ENCODE measurements at places on chromosomes 4 and X.

GRCh38 chr4:137533855-137534254 is 1.6 kb upstream of the PCDH18 start:
- no peak for DNase-seq

- no peak for DNase-seq
These were observed 241.4 kb upstream of the CLNK start for GRCh38 chr4:10925996-10926395.

- no peak for DNase-seq
These were observed 708.9 kb downstream of the FSTL5 start for GRCh38 chr4:161454860-161455259.

DNA sequence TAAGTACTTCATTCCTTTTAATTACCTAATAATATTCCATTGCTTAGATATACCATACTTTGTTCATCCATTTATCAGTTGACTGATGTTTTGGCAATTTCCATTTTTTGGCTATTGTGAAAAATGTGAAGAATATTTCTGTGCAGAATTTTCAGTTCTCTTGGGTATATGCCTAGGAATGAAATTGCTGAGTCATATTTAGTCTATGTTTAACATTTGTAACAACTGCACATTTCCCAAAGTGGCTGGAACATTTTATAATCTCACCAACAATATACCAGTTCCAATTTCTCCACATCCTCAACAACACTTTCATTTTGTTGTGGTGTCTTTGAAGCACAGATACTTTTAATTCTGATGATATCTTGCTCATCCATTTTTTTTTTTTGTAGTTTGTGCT is 215.5 kb downstream of the PDGFC start:
- DNase-seq = no peak

GRCh38 chrX:10103023-10103422 is 53.8 kb upstream of the CLCN4 start:
- no peak for DNase-seq

GRCh38 chrX:125846271-125846670 is 319.8 kb downstream of the DCAF12L2 start:
- no peak for DNase-seq

DNA sequence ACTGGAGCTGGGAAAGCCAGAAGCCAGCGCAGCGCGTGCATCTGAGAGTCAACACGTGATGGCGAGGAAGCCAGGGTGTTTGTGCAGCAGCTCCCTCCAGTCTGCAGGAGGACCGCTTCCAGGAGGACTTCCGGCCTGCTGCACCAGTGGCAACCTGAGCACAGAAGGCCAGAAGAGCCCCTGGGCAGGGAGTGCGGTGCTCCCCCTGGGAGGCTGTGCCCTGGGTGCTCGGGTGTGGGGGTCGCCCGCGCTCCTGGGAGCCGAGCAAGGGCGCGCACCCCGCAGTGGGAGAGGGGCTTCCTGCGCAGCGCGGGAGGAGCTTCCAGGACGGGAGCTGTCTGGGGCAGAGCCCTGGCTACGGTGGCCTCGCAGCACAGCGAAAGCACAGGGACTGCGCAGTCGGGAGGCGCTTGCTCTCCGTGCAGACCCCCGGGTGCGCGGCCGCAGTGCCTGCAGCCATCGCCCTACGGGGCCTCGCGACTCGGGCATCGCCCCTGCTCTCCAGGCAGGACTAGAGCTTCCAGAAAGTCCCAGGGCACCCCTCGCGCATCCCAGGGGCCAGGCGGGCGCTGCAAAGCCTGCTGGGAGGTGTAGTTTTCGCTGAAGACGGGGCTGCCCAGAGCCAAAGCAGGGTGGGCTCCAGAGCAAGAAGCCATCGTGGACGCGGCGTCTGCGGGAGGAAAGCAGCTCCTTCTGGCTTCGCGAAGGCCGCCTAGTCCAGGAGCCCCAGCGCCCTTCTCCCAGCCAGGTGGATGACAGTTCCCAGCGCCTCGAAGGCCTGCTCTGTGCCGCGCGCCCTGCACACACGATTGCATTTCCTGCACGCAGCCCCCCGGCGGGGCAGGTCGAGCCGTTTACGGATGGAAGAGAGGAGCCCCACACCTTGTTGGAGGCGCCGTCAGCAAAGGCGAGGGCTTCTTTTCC is 24.1 kb upstream of the WFS1 start:
- DNase-seq = no peak

- DNase-seq = no peak
These were observed 224.5 kb downstream of the PCDH18 start for GRCh38 chr4:137307806-137308205.

- DNase-seq = no peak
These were observed 85.0 kb downstream of the CLNK start for GRCh38 chr4:10599574-10599973.

DNA sequence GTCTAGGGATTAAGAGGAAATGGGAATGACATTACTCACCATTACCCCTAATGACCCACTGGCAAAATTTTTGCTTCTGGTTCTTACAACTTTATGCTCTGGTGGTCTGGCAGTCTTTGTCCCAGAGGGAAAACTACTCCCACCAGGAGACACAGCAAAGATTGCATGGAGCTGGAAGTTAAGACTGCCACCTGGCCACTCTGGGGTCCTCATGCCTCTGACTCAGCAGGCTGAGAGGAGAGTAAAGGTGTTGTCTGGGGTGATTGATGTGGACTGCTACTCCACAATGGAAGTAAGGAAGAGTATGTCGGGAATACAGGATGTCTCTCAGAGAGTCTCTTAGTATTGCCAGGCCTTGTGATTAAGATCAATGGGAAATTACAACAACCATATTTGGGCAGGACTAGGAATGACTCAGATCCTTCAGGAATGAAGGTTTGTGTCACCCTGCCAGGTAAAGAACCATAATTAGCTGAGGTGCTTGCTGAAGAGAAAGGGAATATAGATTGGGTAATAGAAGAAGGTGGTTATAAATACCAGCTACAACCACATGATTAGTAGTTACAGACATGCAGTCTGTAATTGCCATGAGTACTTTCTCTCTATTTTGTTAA is 215.5 kb downstream of the GPAT3 start:
- DNase-seq = no peak

DNA sequence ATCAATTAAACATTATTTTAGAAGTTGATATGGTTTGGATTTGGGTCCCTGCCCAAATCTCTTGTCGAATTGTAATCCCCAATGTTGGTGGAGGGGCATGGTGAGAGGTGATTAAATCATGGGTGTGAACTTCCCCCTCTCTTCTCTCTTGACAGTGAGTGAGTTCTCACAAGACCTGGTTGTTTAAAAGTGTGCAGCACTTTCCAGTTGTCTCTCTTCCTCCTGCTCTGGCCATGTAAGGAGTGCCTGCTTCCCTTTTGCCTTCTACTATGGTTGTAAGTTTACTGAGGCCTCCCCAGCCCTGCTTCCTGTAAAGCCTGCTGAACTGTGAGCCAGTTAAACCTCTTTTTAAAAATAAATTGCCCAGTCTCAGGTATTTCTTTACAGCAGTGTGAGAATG is 141.4 kb downstream of the GALNTL6 start:
- no peak for DNase-seq

GRCh38 chrX:4118666-4119530 is 405.4 kb upstream of the PRKX start:
- no peak for DNase-seq

GRCh38 chr4:137638934-137639333 is 106.6 kb upstream of the PCDH18 start:
- DNase-seq = no peak

GRCh38 chr4:11475871-11476270 is 47.2 kb upstream of the HS3ST1 start:
- DNase-seq = no peak

- DNase-seq = no peak
These were observed at the start of gene FRMPD4 for GRCh38 chrX:12138361-12139313. TSS of gene FRMPD4 (plus strand) at chrX:12138473. CDS start at chrX:12138972, 499 bp downstream.

DNA sequence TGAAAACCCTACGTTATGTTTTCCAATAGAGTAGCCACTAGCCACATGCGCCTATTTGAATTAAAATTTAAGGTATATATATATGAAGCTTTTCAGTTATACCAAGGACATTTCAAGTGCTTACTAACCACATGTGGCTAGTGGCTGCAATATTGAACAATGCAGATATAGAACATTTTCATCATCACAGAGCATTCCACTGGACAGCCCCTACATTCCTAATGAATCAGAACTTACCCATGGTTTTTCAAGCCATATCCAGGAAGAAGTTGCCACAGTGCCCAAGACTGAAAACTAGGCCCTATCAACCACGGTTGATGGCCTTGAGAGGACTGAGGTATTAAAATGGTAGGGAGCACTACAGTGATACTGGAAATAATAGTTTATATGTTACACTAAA is 29.7 kb downstream of the NEK1 start:
- no peak for DNase-seq

DNA sequence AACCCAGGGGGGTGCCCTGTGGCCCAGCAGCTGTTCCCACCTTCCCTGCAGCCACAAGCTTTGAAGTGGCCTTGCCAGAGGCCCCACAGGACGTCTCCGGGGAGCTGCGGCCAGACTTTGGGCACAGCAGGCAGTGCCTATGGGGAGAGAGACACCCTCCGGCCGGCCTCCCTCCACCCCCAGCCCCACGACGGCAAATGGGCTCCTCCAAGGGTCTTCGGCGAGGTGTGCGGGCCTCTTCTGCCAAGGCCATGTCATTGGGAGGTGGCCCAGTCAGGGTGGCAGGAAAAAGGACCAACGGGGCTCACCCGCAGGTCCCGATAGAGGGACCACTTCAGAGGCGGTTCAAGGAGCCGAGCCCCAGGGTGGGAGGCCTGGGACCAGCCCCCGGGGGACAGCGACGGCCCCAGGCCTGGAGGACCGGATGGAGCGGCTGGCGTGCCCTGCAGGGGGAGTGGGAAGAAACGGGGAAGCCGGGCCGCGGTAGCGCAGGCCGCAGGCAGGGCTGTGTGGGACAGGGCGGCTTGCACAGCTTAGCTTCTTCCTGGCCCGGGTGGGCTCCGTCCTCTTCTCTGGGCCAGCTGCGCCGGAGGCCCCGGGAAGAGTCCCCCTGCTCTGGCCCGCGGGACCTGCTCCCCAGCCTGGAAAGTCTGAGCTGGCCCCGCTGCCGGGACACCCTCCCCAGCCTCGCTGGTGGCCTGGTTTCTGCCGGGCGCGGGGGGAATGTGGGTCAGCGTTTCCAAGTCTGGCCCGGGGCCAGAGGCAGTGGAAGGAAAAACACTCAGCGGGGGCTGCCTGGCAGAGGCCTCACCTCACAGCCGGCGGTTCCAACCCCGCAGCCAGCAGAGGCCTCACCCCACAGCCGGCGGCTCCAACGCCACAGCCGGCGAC is 21.9 kb upstream of the SPON2 start:
- no peak for DNase-seq

DNA sequence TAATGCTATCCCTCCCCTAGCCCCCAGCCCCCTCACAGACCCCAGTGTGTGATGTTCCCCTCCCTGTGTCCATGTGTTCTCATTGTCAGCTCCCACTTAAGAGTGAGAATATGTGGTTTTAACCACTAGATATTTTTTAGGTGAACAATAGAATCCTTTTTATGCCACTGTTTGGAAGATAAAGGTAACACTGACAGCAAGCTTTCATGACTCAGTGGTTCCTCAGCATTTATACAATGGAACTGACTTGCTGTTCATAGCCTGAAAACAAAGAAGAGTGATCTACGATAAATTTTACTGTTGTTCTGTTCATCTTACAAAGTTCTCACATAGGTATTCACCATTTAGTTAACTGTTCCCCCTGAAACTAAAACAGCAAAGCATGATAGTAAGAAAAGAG is 147.8 kb downstream of the ARHGAP10 start:
- DNase-seq = no peak

DNA sequence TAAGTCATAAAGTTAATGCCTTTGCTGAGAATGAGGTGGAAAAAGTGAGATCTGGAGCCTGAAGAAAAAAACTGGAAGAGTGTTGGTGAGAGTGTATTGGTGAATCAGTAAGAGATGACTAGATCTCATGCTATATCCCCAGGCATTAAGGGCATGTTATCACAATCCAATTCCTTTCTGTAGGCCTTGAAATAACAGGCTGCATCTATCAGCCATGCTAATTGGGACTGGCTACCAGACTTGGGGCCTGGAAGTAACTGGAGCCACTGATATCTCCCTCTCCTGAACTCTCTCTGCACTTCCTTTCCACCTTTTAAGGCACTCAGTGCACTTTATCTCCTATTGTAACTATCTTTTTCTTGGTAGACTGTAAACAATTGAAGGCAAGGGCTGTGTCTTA is 88.8 kb upstream of the HPRT1 start:
- no peak for DNase-seq

- DNase-seq = no peak
These were observed 106.2 kb upstream of the IL13RA1 start for GRCh38 chrX:118621081-118621759.

- DNase-seq = no peak
These were observed 8.4 kb downstream of the BEND4 start for GRCh38 chr4:42144028-42144427.

DNA sequence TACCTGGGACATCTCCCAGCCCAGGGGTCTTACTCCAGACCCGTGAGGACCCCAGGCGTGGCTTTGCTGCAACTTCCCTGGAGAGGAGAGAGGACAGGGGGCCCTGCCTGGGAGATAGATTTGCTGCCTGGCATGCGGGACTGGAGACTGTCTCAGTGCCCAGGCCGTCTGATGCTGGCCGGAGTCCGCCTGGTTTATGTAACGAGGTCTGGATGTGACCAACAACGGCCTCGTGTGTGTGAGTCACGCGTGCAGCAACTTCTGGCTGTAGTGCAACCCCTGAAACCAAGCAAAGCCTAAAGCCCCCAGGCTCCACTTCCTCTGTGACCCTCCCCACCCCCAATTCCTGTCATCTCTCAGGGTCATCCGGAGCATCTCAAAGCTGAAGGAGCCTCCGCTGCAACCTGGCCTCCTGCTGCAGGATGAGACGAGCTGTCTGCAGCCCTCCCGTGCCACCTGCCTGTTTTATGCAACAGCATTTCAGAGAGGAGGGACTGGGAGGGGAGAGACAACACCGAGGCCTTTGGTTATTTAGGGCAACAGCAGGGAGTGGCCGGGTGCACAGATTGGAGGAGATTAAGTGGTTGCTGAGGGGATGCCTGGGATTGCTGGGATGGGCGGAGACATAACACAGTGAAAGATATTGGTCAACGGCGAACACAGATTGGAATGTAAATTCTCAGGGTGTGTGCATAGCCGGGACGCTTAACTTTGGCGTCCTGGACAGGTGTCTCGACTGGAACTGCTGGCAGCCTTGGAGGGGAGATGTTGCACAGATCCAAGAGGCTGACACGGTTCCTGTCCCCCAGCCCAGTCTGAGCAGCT is 16.0 kb downstream of the XG start:
- DNase-seq = no peak

- no peak for DNase-seq
These were observed 4.1 kb downstream of the HS6ST2 start for GRCh38 chrX:132954323-132954722.

- DNase-seq = no peak
These were observed 176.4 kb downstream of the IL1RAPL2 start for GRCh38 chrX:104742355-104742754.
